ENCODE measurements at places on chromosomes 16 and 17. TPM values are rescaled to one million over a fixed set of nuclear protein-coding genes. Genes with fewer than 3 reads are reported as not detected.
A peak's percentile ranks its signal among the peaks of the same experiment; 100 is the strongest.

DNA sequence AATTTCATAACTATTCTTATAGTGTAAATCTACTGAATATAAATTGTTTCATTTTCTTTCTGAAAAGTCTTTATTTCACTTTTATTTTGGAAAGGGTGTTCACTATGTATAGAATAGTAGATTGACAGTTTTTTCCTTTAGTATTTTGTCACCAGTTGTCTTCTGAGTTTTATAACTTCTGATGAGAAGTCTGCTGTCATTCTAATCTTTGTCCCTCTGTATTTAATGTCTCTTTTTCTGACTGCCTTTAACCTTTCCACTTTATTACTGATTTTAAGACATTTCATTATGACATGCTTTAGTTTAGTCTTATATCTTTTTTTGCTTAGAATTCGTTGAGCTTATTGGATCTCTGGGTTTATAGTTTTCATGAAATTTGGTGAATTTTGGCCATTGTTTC, 166.9 kb downstream of the FTO start:
- no peak for DNase-seq
- H3K27me3 ChIP-seq, result no peaks in the 10 kb centered on the region
- peaks cover 3% of the 10 kb centered on the region for H3K4me1 ChIP-seq
- no peak overlapping the region for H3K27ac ChIP-seq
- H3K36me3 ChIP-seq, result peaks cover 10% of the 10 kb centered on the region

DNA sequence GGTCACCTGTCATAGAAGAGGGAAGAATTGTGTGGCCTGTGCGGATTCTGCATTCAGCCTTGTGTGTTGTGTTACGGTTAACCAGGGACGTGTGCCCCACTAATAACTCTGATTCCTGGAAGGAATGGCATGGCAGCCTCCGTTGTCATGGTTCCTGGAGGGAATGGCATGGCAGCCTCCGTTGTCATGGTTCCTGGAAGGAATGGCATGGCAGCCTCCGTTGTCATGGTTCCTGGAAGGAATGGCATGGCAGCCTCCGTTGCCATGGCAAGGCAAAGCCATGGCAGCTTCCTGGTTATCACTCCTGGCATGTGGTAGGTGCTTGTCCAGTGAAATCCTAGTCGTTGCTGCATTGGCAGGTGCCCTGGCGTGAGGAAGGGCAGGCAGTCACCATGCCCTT, 8.9 kb downstream of the SPG7 start:
- no peak overlapping the region for H3K27ac ChIP-seq
- no peaks in the 10 kb centered on the region for H3K27me3 ChIP-seq
- peaks cover 84% of the 10 kb centered on the region for H3K36me3 ChIP-seq
- no peak for DNase-seq

DNA sequence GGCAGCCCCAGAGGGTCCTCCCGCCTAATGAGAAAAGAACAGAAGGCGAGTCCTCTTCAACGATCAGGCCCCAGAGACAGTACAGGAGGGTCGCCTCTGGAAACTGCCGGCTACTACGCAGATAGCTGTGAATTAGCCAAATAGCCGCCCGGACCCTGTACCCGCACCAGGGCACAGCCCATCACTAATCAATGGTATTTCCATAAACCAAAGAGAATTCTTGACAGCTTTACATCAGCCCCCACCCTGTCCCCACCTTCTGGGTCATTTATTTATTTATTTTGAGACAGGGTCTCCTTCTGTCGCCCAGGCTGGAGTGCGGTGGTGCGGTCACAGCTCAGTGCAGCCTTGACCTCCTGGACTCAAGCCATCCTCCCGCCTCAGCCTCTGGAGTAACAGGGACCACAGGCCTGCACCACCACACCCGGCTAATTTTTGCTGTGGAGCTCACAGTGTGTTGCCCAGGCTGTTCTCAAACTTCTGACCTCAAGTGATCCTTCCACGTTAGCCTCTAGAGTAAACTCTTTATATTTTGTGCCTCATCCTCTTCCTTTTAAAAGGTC, 805 bp upstream of the CLCN7 start:
- no peak for DNase-seq
- no peaks in the 10 kb centered on the region for H3K27me3 ChIP-seq
- H3K4me1 ChIP-seq, result peaks cover 34% of the 10 kb centered on the region

- no peaks in the 10 kb centered on the region for H3K27me3 ChIP-seq
Observed at GRCh38 chr17:43143201-43143600, 18.0 kb upstream of the BRCA1 start.

GRCh38 chr16:11390573-11391495, 45.6 kb downstream of the RMI2 start:
- H3K27ac ChIP-seq, result no peak overlapping the region
- no peaks in the 10 kb centered on the region for H3K27me3 ChIP-seq
- DNase-seq, result peak; percentile 41

DNA sequence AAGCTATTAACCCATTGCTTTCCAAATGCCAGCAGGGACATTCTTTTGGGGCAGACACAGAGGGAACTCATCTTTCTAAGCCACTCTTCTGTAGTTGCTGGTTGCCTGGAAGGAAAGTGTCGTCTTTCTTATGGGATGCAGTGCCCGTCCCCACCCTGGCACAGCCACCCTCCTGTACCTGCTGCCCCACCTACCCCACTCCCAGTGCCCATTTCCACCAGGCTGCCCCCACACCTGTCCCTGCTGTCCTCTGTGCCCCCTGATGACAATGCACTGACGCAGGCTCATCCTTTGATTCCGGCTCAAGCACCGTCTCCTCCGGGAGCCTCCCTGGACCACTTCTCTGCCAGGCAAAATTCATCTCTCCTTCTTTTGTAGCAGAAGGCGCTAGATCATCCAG, 190.4 kb upstream of the CDH5 start:
- no peaks in the 10 kb centered on the region for H3K36me3 ChIP-seq
- no peaks in the 10 kb centered on the region for H3K27me3 ChIP-seq
- no peak for DNase-seq
- H3K27ac ChIP-seq, result no peak overlapping the region
- H3K4me1 ChIP-seq, result no peaks in the 10 kb centered on the region

DNA sequence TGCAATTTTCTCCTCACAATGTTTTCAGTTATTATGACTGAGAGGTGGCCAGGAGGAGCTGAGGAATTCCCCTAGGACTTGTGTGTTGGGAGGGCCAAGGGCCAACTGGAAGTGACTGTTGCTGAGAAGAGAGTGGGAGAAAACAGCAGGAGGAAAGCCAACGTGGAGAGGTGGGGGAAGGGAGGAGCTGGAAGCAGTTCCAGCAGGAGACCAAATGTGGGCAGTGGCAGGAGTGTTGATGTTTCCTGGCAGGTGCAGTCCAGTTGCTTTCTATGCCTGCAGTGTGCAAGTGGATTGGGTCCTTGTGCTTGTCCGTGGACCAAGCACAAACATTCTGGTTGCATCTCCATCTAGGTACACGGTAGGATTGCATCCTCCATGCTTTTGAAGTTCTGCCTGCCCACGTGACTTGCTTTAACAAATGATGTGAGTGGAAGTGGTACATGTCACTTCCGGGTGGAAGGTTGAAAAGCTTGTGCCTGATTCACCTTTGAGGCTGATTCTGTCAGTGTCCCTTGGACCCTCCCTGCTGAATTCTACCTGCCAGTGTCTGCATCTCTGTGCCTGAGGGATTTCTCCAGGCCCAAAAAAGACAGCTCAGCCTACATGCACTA, 54.7 kb upstream of the CRHR1 start:
- peaks cover 37% of the 10 kb centered on the region for H3K27me3 ChIP-seq
- H3K4me1 ChIP-seq, result no peaks in the 10 kb centered on the region
- DNase-seq, result no peak
- no peaks in the 10 kb centered on the region for H3K36me3 ChIP-seq

- no peak for DNase-seq
- H3K27ac ChIP-seq, result no peak overlapping the region
- peaks cover 34% of the 10 kb centered on the region for H3K27me3 ChIP-seq
- no peaks in the 10 kb centered on the region for H3K36me3 ChIP-seq
- H3K4me1 ChIP-seq, result no peaks in the 10 kb centered on the region
Observed at GRCh38 chr16:86905302-86905701, 327.0 kb downstream of the FOXL1 start.

DNA sequence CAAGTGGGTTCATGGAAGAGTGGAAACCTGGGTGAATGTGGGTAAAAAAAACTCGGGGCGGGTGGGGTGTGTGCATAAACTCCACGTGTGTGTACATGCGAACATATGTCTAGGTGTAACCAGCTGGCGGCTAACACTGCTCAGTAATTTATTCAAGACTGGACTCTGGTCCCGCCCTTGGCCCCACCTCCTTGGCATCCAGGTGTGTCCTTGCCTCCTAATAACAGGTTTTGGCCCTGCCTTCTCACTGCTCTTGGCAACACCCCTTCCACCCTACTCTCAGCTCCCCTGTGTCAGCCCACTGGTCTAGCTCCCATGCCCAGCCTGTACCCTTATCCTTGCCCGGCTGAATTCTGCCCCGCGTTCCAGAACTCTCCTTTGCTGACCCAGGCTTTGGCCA, 8.3 kb downstream of the FLII start:
- DNase-seq, result no peak
- H3K27me3 ChIP-seq, result no peaks in the 10 kb centered on the region
- H3K36me3 ChIP-seq, result peaks cover 86% of the 10 kb centered on the region
- no peak overlapping the region for H3K27ac ChIP-seq
- no peak overlapping the region for H3K4me3 ChIP-seq
- H3K4me1 ChIP-seq, result peaks cover 41% of the 10 kb centered on the region

DNA sequence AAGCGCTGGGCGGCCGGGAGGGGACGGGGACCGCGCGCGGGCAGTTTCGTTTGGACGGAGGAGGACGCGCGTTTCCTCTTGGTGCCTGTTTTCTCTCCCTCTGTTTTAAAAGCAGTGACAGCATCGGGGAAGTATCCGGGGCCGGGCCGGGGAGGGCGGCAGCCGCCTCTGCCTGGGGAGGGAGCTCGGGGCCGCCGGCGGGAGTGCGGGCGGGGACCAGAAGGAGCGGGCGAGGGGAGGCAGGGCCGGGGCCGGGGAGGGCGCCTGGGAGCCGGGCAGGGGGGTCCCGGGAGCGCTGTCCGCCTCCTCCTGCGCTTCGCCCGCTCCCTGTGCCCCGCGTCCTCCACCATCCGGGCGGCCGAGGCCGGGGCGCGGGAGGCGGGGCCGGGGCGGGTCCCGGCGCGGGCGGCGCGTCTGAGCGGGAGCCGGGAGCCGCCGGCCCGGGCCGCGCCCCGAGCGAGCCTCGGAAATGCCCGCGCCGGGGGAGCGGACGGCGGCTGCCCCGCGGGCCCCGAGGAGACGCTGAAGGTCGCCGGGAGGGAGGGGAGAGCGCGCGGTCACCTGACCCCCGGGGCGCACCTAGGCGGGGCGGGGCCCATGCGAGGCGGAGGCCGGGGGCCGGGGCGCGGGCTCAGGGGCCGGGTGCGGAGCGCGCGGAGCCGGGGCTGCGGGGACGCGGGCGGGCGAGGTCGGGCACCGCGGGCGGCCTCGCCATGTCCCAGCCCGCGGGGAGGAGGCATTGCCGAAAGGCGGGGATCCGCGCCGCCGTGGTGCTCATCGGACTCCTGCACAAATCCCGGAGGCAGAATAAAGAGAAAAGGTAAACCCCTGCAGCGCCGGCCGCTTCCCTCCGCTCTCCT, 57.3 kb downstream of the RAP1GAP2 start:
- no peak for DNase-seq
- H3K27ac ChIP-seq, result peak overlapping the region; percentile 69
- peaks cover 26% of the 10 kb centered on the region for H3K4me1 ChIP-seq
- peaks cover 24% of the 10 kb centered on the region for H3K27me3 ChIP-seq
- no peaks in the 10 kb centered on the region for H3K36me3 ChIP-seq

- H3K27me3 ChIP-seq, result no peaks in the 10 kb centered on the region
- H3K4me3 ChIP-seq, result no peak overlapping the region
- H3K36me3 ChIP-seq, result no peaks in the 10 kb centered on the region
- no peak for DNase-seq
- peaks cover 22% of the 10 kb centered on the region for H3K4me1 ChIP-seq
- no peak overlapping the region for H3K27ac ChIP-seq
Observed at GRCh38 chr17:80151333-80151732, 4.4 kb upstream of the EIF4A3 start.

- H3K4me1 ChIP-seq, result no peaks in the 10 kb centered on the region
- DNase-seq, result no peak
- H3K27me3 ChIP-seq, result no peaks in the 10 kb centered on the region
- H3K4me3 ChIP-seq, result no peak overlapping the region
- no peaks in the 10 kb centered on the region for H3K36me3 ChIP-seq
Observed at GRCh38 chr17:65941356-65941899, 250.5 kb downstream of the CEP112 start.

- no peak overlapping the region for H3K27ac ChIP-seq
- no peak overlapping the region for H3K4me3 ChIP-seq
- no peaks in the 10 kb centered on the region for H3K27me3 ChIP-seq
- H3K4me1 ChIP-seq, result no peaks in the 10 kb centered on the region
- no peaks in the 10 kb centered on the region for H3K36me3 ChIP-seq
Observed at GRCh38 chr17:61157246-61157886, 242.3 kb upstream of the TBX2 start.

GRCh38 chr16:4850211-4850610, 2.9 kb downstream of the UBN1 start:
- DNase-seq, result no peak
- no peak overlapping the region for H3K27ac ChIP-seq
- H3K4me1 ChIP-seq, result peaks cover 61% of the 10 kb centered on the region
- no peaks in the 10 kb centered on the region for H3K27me3 ChIP-seq

DNA sequence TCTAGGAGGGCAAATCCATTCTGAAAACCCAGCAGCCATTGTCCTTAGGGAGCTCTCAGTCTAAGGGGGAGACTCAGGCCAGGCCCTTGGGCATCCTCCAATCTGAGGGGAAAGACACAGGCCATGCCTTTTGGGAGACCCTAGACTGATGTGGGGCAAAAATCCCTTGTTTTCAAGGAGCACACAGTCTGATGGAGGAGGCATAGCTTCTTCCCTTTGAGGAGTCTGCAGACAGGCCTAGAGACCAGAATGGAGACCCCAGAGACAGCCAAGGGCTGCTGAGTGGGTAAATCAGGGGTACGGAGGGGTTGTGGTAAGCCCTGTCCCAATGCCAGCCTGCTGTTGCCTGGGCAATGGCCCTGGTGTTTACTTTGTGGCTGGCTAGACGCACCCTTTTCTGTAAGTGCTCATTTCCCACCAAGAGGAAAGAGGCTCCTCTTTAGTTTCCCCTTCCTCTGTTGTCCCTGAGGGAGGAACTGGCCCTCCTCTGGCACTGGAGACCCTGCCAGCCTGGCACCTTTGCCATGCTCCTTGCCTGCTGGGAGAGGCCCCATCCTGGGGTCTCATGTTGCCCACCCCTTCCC, 19.3 kb downstream of the ARHGAP23 start:
- H3K36me3 ChIP-seq, result no peaks in the 10 kb centered on the region
- H3K4me3 ChIP-seq, result no peak overlapping the region
- H3K4me1 ChIP-seq, result peaks cover 66% of the 10 kb centered on the region
- no peak for DNase-seq

Gene RGS9
- 8.5 TPM for total RNA-seq

Gene CSH1
- not detected for total RNA-seq

Gene MTMR4
- total RNA-seq, result 31.7 TPM

Gene MFAP4
- total RNA-seq, result 27.0 TPM

Gene FGF11
- 11.1 TPM for total RNA-seq

Gene MGAT5B
- total RNA-seq, result 0.26 TPM

Gene NME1
- total RNA-seq, result 67.6 TPM

Gene KRTAP1-5
- total RNA-seq, result 1.6 TPM

Gene AANAT
- not detected for total RNA-seq

Gene NOXO1
- total RNA-seq, result 2.0 TPM

Gene PLXDC1
- 5.3 TPM for total RNA-seq

Gene TEX19
- not detected for total RNA-seq

Gene VTN
- 0.42 TPM for total RNA-seq
